Right lung (tissue), 10 donors: ENCODE measurements at places on chromosomes 11 and 22. TPM values are rescaled to one million over a fixed set of nuclear protein-coding genes. Genes with fewer than 3 reads are reported as not detected.

DNA sequence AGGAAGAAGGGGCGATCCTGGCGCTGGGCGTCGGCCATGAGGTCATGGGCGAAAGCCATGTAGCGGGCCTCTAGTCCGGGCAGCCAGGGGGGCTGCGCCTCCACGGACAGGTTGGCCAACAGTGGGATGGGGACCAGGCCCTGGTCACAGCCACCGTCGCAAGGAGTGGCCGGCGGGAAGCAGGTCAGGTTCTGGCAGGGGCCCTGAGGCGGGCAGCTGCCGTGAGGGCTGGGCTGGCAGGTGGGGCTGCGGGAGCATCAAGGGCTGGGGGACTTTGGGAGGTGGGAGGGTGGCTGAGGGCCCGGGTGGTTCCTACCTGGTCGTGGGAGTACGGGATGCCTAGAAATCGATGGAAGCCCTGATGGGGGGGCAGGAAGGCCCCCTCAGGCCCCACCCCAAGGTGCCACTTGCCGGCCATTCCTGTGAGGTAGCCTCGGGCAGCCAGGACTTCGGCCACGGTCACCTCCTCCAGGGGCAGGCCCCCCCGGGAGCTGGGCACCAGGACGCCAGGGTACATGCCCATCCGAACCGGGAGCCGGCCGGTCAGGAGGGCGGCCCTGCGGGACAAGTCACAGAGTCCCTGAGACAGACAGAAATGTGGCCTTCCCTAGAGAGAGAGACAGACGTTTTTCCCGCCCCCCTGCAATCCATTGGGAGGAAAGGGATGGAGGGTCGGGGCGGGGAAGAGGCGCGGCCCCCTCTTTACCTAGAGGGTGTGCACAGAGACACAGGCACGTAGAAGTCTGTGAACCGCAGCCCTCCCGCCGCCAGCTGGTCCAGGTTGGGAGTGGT, 906 bp downstream of the ARSA start:
- no peak for DNase-seq

DNA sequence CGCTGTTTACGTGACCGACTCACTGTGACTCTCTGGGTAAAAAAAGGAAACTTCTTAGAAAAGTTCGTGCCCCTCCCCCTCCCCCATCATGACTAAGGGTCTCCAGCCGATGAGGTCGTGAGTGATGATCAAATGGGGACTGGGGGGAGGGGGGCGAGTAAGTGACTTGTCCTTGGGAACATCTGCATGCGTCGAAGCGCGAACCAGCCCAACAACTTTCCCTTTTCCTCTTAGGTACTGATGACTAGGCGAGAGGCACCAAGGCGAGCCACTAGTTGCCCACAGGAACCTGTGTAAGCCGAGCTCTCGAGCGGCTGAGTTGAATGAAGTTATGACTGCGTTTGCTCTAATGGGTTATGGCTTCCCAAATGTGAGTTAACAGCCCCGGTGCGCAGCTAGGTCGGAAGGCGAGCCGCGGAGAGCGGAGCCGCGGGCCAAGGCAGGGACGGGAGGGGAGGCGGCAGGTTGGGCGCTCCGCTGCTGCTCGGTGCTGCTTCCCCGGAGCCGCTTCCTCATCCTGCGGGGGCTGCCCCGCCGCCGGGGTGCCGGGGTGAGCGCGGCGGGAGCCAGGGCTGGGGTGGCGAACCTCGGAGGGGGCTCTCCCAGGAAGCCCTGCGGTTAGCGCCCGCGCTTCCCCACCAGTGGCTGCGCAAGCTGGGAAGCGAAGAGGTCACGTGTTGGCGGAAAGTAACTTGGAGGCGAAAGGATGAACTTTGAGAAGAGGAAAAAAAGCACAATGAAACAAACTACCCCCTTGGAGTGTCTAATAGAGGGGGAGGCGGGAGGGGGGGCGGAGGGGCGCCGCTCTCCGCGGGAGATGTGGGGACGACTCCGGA, 22.1 kb upstream of the BDNF start:
- no peak for DNase-seq

DNA sequence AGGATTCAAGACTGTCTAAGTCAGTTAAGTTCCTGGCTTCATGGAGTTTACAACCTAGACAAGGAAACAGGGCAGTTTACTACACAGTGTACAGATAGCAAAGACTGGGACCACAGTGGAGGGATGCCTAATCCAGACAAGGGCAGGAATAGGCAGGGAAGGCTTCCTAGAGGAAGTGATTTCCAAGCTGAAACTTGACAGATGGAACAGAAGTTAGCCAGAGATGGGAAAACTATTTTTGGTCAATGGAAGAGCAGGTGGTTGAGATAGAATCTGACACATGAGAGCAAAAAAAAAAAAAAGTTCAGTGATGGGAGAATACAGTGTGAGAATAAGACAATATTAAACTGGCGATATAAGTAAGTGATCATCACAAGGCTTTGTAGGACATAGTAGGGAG, 1.3 kb downstream of the COA4 start:
- no peak for DNase-seq

GRCh38 chr11:20113149-20113438, 47.2 kb downstream of the DBX1 start:
- no peak for DNase-seq

The ESAM gene
- polyA plus RNA-seq: 116 TPM

The DGCR2 gene
- polyA plus RNA-seq: 58.4 TPM
